T-cell (primary cell): ENCODE measurements at places on chromosomes 2 and 18. TPM values are rescaled to one million over a fixed set of nuclear protein-coding genes. Genes with fewer than 3 reads are reported as not detected.
A peak's percentile ranks its signal among the peaks of the same experiment; 100 is the strongest.

APOB gene
- total RNA-seq = 1.2 TPM

TIGD1 gene
- total RNA-seq = 16.9 TPM

ANKRD44 gene
- total RNA-seq = 320 TPM

CWC22 gene
- 24.1 TPM for total RNA-seq

ANKRD30B gene
- not detected for total RNA-seq

CYRIA gene
- total RNA-seq = 2.1 TPM

ALS2 gene
- 10.9 TPM for total RNA-seq

KYNU gene
- total RNA-seq = 1.8 TPM

RAD51AP2 gene
- not detected for total RNA-seq

ATF2 gene
- 49.1 TPM for total RNA-seq

DNA sequence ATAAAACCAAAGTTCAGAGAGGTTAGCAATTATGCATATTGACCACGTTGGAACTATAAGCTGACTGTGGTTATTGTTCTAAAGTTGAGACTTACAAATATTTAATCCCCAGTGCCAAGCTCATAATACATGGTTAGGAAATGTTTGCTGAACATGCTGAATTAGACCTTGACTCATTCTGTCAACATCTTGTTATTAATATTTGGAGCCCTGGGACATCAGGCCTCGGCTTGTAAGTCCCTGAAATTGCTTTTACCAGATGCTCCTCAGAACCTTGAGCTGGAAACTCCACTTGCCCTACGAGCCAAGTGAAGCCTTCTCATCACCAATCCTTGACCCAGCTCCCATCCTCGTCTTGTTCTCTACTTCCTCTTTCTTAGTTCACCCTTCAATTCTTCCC, 21.2 kb downstream of the DYNAP start:
- DNase-seq = no peak
- no peaks in the 10 kb centered on the region for H3K4me1 ChIP-seq
- no peak overlapping the region for H3K27ac ChIP-seq
- H3K4me3 ChIP-seq = no peak overlapping the region
- H3K27me3 ChIP-seq = no peaks in the 10 kb centered on the region
- no peaks in the 10 kb centered on the region for H3K36me3 ChIP-seq

DNA sequence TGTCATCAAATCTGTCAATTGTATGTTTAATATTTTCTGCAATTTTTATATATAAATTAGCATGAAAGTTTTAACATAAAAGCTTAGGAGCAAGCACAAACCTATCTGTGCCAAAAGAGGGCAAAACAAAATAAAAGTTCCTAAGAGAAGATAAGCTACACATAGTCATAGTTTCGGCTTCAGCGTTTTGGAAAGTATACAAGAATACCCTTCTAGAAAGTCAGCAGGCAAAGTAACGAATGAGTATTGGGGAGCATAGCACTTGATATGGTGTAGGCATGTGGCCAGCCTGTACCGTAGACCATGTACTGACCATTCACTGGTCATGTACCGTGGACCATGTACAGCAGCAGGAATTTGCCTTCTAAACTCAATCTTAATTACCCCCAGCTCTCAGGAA, 156.1 kb downstream of the TMEM247 start:
- H3K4me1 ChIP-seq = peaks cover 6% of the 10 kb centered on the region
- no peak overlapping the region for H3K27ac ChIP-seq
- DNase-seq = no peak

- H3K4me1 ChIP-seq = peaks cover 3% of the 10 kb centered on the region
- no peaks in the 10 kb centered on the region for H3K27me3 ChIP-seq
- H3K27ac ChIP-seq = no peak overlapping the region
Measured at GRCh38 chr2:143726151-143726845, 597.1 kb downstream of the ARHGAP15 start.

GRCh38 chr2:237754182-237754581, 44.4 kb upstream of the RBM44 start:
- peaks cover 16% of the 10 kb centered on the region for H3K36me3 ChIP-seq
- H3K27ac ChIP-seq = no peak overlapping the region
- no peaks in the 10 kb centered on the region for H3K4me1 ChIP-seq
- H3K4me3 ChIP-seq = no peak overlapping the region
- DNase-seq = no peak
- no peaks in the 10 kb centered on the region for H3K27me3 ChIP-seq

GRCh38 chr18:41060967-41061366, 894.1 kb upstream of the PIK3C3 start:
- H3K4me3 ChIP-seq = no peak overlapping the region
- no peak overlapping the region for H3K27ac ChIP-seq
- DNase-seq = no peak
- no peaks in the 10 kb centered on the region for H3K4me1 ChIP-seq

DNA sequence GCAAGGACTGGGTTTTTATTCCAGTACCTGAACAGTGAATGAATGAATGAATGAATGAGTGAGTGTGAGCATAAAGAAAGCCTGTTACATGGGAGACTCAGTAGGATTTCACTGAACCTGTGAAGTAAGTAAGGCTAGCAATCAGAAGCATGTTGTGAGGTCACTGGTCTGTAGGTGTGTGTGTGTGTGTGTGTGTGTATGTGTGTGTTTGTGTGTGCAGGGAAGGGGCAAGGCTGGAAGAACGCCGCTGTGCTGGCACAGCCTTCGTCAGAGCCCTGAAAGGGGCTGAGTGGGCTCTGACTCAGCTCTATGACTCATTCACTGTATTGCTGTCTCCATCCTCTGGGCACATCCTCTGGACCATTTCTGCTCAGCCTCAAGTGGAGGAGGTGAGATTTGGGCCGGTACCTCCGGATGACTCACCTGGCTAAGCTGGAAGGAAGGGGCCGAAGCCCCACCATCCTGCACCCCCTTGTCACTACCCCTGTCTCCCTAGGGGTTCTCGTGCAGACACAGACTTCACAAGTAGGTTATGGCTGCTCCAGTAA, 51.4 kb upstream of the MRPL33 start:
- H3K27ac ChIP-seq = no peak overlapping the region
- peaks cover 6% of the 10 kb centered on the region for H3K4me1 ChIP-seq
- no peaks in the 10 kb centered on the region for H3K27me3 ChIP-seq
- no peak for DNase-seq
- no peak overlapping the region for H3K4me3 ChIP-seq

DNA sequence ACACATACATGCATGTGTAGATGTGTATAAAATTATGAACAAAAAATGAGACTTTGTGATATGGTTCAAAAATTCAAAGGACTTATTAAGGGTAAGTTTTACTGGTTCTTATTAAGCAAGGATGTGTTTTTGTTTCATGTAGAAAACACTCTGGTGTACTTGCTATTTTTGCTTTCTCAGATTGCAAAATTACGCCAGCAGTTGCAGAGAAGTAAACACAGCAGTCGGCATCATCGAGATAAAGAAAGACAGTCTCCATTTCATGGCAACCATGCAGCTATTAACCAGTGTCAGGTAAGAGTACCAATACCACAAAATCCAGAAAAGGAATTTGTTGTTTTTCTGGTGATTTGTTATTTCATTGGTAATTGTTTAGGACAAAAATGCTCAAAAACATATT, 91.3 kb downstream of the FAM117B start:
- H3K27me3 ChIP-seq = no peaks in the 10 kb centered on the region
- H3K4me1 ChIP-seq = no peaks in the 10 kb centered on the region
- no peak overlapping the region for H3K27ac ChIP-seq
- no peak overlapping the region for H3K4me3 ChIP-seq

DNA sequence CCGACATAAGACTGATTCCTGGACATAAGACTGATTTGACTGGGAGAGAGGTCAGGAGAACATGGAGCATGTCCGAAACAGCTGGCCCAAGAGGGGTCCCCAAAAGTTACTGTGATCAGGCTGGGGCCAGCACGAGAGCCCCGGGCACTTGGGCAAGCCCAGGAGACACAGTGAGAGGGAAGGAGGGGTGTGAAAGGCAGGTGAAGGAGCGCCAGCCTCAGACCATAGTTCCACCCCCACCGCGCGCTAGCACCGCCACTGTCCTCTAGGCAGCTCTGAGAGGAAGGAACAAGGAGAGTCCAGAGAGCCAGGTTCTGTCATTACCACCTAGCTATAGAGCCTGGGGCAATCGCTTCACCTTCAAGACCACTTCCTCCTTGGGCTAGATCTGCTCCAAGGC, 78.2 kb upstream of the DAPL1 start:
- DNase-seq = no peak
- H3K4me3 ChIP-seq = no peak overlapping the region
- peaks cover 12% of the 10 kb centered on the region for H3K27me3 ChIP-seq
- no peaks in the 10 kb centered on the region for H3K4me1 ChIP-seq
- H3K36me3 ChIP-seq = no peaks in the 10 kb centered on the region

DNA sequence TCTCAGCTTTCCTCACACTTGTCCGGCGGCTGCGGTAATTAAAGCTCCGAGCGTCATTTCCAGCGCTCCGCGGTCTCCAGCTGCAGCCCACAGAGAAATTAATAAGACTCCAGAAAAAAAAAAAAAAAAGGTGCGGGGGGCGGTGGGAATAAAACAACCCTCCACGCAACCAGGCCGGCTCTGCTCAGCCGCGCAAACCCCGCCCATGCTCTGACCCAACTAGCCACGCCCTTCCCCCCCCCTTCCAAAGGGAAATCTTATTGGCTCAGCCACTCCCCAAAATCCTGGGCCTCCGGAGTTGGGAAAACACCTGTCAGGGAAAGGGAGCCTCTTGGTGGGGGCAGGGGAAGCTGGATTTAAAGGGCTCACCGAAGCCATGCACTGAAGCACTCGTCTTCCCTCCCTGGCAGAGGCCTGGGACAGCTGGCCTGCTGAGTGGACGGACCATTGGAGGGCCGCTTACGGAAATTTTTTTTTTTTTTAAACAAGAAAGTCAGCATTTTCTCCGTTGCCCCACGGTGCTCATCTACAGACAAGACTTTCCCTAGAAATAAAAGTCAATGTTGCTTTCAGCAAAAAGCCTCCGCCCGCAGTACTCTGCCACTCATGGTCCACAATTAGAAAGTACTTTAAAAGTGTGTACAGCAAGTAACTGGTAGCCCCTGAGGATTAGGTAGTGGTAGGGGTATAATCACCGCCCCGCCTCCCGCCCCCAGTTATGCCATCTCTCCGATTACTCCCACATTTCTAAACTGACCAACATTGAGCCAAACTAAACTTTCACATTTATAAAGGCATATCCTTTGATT, 674 bp upstream of the ERBB4 start:
- no peak for DNase-seq
- H3K4me3 ChIP-seq = no peak overlapping the region
- H3K4me1 ChIP-seq = no peaks in the 10 kb centered on the region
- H3K36me3 ChIP-seq = no peaks in the 10 kb centered on the region

DNA sequence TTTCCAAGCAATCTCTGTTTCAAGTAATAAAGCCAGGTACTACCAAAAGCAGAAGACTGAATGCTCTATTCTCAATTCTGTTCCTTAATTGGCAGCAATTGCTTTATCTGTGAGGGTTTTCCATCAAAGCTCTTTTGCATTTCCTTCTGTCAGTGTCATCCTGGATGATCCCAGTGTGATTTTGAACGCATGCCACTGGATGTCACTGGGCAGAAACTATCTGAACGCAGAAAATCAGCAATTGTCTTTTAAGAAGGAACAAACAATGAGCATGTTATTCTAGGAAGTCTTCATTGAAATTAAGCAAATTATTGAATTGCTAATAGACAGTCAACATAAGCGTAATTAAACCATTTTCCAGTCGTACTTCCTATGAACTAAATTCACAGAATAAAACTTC, 259.0 kb upstream of the REG3G start:
- H3K27ac ChIP-seq = no peak overlapping the region
- H3K36me3 ChIP-seq = no peaks in the 10 kb centered on the region
- no peak for DNase-seq
- H3K4me3 ChIP-seq = no peak overlapping the region
- no peaks in the 10 kb centered on the region for H3K27me3 ChIP-seq
- H3K4me1 ChIP-seq = no peaks in the 10 kb centered on the region

- no peak for DNase-seq
- H3K27ac ChIP-seq = no peak overlapping the region
- H3K36me3 ChIP-seq = no peaks in the 10 kb centered on the region
- no peaks in the 10 kb centered on the region for H3K4me1 ChIP-seq
Measured at GRCh38 chr2:119716284-119716672, 37.3 kb downstream of the TMEM177 start.

DNA sequence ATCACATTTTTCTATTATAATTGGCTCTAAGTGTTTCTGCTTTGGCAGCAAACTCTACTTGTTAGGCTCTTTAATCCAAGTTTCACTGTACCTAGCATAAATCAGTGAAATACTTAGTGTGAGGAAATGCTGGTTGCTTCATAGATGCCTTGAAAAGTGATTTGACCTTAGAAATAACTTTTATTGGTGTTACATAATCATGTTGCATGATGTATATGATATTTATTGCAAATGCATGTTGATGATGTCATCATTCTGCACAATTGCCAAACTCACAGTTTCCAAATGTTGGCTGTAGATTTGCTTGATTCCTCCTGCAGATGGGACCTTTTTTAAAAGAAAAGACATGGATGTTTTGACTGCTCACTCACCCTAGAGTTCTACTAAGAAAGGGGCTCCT, 137.6 kb upstream of the BCL2L11 start:
- DNase-seq = no peak
- no peaks in the 10 kb centered on the region for H3K27me3 ChIP-seq
- peaks cover 4% of the 10 kb centered on the region for H3K4me1 ChIP-seq
- no peak overlapping the region for H3K27ac ChIP-seq
- no peak overlapping the region for H3K4me3 ChIP-seq

DNA sequence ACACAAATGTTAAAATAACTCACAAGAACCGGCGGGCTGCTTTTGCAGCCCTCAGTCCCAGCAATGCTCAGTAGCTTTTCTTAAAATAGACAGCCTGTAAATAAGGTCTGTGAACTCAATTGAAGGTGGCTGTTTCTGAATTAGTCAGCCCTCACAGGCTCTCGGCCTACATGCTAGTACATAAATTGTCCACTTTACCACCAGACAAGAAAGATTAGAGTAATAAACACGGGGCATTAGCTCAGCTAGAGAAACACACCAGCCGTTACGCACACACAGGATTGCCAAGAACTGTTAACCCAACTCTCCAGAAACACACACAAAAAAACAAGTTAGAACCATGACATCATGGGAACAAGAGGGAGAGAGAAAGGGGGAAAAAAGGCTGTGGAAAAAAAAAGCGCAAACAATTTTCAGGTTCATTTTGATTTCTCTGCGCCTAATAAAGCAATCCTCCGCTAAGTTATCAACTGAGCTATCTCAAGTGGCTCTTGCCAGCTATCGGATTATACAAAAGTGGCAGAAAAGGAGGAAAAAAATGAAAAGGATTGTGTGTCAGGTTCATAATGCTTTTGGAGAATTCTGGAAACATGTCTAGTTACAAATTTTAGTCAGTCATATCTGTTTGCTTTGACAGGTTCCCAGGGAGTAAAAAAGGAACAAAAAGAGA, 89.1 kb downstream of the ZEB2 start:
- peak overlapping the region; percentile 53 for H3K27ac ChIP-seq
- no peak for DNase-seq
- H3K4me1 ChIP-seq = no peaks in the 10 kb centered on the region
- no peaks in the 10 kb centered on the region for H3K27me3 ChIP-seq
- no peak overlapping the region for H3K4me3 ChIP-seq
- no peaks in the 10 kb centered on the region for H3K36me3 ChIP-seq

- no peak overlapping the region for H3K4me3 ChIP-seq
- no peak for DNase-seq
- H3K27me3 ChIP-seq = peaks cover 21% of the 10 kb centered on the region
- no peaks in the 10 kb centered on the region for H3K4me1 ChIP-seq
- no peak overlapping the region for H3K27ac ChIP-seq
- H3K36me3 ChIP-seq = no peaks in the 10 kb centered on the region
Measured at GRCh38 chr18:48310999-48311398, 98.2 kb downstream of the ZBTB7C start.

- peaks cover 2% of the 10 kb centered on the region for H3K27me3 ChIP-seq
- H3K27ac ChIP-seq = no peak overlapping the region
- DNase-seq = no peak
- H3K4me1 ChIP-seq = no peaks in the 10 kb centered on the region
- no peak overlapping the region for H3K4me3 ChIP-seq
- H3K36me3 ChIP-seq = peaks cover 43% of the 10 kb centered on the region
Measured at GRCh38 chr2:24026233-24026632, 16.3 kb downstream of the MFSD2B start.
